ENCODE measurements at places on chromosomes 1 and 21.
A peak's percentile ranks its signal among the peaks of the same experiment; 100 is the strongest.

DNA sequence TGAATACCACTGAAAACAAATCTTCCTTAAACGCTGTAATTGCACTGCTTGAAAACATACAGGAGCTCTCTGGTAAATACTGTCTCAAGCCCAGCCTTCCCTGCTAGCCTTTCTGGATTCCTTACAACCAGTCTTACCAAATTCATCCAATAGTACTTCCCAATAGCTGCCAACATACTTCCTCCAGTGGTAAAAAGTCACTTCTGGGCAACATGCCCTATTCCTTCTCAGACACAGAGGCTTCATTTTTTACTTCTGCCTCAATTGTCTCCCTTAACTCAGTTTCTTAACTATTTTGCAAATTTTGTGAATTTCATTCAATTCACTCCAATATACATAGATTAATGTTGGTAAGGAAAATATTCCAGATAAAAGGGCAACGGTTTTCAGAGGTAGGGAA is 166.3 kb downstream of the TBX15 start:
- DNase-seq = no peak

DNA sequence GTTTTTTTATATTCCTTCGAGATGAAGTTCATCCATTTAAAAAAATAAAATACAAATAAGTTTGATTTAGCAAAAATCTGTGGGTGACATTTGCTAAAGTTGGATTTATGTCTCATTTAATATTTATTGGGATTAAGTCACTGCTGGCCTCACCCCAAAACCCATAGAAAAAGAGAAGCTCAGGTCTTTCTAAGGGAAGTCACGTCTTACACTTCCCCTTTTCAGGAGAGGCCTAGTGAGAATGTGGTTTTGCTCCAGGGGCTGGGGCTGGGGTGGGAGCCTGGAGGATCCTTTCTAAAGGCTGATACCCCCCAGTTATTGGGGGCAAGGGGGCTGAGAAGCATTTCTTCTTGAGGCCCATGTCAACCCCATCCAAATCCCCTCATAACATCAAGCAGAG is 300.3 kb downstream of the DSCAM start:
- peak; percentile 28 for DNase-seq

DNA sequence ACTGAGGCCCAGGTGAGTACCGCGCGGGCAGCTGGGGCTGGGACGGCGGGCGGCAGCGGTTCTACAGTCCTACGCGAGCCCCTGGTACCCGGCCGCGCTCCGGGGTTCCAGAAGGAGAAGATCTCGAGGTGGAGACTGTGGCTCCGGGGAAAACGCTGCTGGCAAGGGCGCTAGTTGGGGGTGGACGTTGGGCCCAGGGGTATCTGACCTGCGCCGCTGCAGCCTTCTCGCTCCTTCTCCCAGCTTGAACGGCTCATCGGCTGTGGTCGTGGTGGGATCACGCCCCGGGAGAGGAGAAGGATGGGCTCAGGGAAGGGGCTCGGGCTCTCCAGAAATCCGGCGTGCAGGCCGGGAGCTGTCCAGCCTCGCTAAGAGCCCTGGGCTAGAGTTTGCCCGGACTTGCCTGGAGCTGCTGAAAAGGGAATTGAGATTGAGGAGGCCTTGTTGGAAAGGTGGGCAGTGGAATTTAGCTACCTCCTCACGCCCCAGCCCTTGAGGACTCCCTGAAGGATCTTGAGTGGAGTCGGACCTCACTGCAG is 1.1 kb upstream of the POU3F1 start:
- DNase-seq = no peak

DNA sequence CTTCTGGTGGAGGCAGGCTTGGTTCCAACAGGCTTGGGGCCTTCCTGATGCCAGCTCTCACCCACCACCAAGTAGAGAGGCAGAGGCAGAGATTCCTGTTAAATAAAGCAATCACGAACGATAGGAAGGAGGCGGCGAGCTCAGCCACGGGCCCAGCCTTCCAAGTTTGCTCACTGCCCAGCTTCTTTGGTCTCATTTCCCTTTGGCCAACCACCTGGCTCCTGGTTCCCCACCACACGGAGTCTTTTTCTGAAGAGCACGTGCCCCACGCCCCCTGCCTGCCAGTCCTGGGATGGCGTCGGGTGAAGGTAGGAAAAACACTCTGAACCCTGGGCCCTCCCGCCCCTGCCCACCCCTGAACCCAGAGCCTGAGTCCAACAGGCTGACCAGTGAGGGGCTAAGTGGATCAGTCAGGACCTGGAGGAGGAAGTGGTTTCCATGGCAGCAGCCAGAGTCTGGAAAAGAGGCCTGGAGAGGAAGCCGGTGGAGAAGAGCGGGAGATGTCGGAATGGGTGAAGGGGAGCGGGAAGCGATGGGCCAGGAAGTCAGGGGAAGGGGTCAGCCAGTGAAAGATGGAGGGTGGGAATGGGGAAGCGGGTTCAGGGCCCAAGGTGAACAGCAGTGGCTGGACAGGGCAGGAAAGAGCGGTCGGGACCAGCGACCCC is 158.2 kb upstream of the KLHDC7A start:
- no peak for DNase-seq

DNA sequence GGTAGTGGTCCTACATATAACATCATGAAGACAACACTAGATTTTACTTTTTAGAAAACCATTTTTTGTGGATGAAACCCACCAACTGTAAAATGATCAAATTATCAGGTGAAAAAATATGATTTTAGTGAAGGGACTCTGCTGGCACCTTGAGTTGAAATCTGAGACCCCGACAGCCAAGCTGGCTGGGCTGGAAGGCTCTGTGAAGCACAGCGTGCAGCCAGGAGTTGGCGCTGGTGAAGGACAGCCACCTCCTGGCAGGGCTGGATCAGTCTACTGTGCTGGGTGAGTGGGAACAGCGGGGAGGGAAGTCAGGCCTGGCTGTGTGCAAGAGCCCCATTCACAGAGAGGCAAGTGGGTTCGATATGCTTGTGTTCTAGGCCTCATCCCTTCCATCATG is 47.9 kb downstream of the DDAH1 start:
- DNase-seq = no peak

DNA sequence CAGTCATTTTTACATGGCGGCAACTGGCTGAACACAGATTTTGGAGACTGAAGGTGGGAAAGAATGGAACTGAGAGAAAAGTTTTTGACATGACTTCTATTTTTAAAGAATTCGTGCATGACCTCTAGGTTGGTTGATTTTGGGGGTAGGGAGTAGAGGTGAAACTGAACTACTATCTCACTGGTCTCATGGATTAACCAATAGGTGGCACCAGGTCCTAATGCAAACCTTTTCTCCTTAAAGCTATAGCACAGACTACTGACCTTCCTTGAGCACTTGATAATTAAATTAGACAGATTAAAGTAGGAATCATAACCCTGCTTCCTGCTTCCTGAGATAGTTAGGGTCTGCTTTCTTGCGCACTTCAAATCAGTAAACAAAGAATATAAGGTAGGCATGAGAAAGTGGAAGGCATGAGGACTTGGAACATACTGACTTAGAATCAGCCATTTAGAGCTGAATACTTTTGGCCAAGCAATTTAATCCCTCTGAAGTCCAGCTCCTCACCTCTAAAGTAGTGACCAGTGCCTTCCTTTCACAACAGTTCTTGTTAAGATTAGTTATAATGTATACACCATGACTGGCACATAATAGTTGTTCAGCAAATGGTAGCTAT is 206.0 kb downstream of the CENPF start:
- no peak for DNase-seq

- DNase-seq = no peak
These were observed 70.4 kb downstream of the PRPF38A start for GRCh38 chr1:52474807-52475206.

DNA sequence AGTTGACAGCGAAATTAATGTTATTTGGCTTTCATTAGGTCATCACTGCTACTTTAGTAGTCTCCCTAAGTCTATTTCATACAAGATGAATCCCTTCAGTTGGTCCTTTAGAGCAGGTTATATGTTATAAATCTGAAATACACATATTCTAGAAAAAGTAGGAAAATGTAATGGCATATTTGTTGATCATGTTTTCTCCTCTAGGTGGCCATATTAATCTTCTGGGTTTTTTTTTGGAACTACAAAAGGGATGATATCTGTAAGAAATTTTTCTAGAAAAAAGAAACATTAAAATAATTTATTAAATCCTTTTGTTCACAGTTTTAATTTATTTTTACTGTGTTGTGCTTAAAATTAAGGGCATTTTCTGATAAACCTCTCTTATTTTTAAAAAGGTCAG is 87.9 kb downstream of the SYT14 start:
- DNase-seq = no peak

DNA sequence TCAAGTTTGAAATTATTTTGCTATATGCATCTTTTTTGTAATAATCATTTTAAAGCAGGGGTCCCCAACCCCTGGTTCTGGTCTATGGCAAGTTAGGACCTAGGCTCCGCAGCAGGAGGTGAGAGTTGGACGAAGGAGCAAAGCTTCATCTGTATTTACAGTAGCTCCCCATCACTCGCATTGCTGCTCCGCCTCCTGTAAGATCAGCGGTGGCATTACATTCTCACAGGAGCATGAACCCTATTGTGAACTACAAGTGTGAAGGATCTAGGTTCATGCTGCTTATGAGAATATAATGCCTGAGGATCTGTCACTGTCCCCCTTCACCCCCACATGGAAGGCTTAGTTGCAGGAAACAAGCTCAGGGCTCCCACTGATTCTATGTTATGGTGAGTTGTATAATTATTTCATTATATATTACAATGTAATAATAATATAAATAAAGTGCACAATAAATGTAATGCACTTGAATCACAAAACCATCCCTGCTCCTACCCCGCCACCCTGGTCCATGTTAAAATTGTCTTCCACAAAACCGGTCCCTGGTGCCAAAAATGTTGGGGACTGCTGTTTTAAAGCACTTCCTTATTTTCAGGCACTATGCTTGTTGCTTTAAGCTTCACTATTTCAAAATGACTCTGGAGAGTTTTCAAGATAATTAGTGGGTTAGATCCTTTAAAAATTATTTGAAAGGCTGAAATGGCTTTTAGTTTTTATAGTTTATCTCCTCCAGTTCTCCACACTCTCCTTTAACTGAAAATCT is 74.8 kb downstream of the PLA2G4A start:
- no peak for DNase-seq

DNA sequence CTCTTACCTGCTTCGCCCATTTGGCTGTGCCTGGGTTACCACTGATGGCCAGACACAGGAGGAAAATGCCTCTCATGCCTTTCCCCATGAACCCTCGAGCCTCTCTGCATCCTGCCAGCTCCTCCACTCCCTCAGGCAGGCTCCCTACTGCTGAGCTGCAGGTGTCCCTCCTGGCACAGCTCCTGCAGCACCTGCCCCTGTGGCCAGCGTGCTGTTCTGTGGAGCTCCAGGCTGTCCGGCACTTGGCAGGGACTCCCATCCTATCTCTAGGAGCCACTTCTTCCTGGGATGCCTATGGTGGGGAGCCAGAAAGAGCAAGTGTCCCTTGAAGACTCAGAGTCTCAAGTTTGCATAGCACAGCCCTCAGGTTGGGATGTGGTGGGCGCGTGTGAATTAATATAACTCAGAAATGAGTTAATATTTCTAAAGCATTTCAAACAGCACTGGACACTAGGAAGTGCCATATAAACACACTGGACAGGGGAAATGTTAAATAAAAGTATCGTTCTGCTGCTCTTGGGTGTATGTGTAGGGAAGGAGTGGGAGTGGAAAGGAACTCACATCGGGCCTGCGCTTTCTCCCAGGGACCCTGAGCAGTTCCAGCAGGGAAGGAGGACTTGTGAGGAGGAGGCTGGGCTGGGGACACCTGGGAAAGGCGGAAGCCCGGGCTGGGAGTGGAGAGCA is 2.7 kb downstream of the LRRC71 start:
- DNase-seq = no peak

DNA sequence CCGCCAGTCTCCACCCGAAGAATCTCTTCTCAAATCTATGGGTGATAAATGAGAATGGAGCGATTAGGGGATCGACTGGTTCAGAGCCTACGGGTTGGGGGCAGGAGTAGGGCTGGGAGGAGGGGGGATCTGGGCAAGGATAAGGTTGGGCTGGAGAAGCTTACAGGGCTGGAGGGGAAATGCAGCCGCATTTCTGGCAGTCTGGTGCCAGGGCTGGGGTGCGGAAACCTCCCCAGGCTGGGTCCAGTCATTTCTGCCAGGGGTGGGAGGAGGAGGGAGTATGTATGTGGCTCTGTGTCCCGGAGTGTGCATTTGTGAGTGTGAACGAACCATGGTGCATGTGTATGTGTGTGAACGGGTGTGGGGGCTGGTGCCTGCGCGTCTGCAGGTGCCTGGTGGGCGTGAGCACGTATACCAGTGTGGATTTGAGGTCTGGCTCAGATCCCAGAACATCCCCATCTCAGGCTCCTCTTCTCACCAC is 10.2 kb downstream of the C1orf216 start:
- no peak for DNase-seq

DNA sequence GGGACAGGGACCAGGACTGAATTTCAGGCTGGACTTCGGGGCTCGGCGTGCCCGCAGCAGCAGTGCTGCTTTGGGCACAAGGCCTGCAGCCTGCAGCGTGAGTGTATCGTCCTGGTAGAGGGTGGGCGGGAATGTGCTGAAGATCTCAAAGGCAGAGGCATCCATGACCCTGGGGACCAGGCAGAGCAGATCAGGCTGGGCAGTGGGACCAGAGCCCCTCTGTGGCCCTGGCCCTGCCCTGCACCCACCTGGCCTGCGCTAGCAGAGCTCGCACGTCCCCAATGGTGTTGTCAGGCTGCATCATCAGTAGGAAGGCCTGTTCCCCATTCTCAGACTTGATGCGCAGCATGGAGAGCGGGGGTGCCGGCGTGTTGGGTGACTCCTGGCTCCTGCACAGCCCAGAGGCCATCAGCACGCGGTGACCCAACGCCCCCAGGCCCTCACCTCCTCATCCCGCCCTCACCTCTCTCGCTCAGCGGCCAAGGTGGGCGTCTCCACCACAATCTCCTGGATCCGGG is 2.6 kb downstream of the SH3BGRL3 start:
- no peak for DNase-seq

DNA sequence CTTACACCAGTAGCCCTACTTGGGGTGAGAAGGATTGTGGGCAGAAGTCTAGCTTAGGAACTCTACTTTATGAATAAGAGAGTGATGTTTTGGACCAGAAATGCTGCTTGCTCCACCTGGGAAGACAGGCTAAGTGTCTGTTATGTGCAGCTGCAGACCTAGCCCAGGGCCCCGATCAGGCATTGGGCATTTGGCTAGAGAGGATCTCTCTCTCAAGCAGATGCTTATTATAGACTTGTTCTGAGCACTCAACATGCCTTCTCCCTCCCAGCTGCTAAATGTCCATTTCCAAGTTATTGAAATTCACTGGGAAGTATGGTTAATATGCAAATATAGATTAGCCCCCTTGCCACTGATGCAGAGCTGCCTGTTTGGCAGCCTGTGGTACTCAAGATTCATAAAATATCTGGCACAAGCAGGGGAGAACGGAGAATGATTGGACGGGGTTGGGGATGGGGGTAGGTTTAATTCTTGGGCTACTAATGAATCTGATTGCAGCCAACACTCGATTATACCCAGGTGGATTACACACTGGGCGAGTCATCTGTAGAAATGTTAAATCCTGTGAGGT is 115.9 kb downstream of the KCND3 start:
- DNase-seq = no peak
